ENCODE measurements at places on chromosomes 16 and 17.

GRCh38 chr17:8766731-8767130 lies 8.4 kb upstream of the SPDYE4 start:
- no peak for DNase-seq

- DNase-seq: no peak
Measured at GRCh38 chr17:19553036-19553435, 19.4 kb downstream of the SLC47A1 start.

DNA sequence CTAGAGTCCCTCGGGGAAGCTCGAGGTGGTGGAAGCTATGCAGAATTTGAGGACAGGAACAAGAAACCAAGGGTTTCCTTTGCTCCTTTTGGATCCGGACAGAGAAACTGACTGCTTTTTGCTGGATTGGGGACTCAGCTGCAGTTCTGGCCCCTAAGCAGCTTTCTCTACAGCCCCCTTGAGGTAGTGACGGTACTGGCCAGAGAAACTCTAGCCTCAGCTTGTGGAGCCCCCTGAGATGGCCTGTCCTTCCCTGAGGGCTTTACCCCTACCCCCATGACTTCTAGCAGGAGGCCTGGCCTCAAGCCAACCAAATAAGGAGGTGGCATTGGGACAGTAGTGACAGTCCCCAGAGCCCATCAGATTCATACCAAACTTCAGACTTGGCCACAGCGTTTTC lies 118.1 kb downstream of the IRX5 start:
- no peak for DNase-seq

DNA sequence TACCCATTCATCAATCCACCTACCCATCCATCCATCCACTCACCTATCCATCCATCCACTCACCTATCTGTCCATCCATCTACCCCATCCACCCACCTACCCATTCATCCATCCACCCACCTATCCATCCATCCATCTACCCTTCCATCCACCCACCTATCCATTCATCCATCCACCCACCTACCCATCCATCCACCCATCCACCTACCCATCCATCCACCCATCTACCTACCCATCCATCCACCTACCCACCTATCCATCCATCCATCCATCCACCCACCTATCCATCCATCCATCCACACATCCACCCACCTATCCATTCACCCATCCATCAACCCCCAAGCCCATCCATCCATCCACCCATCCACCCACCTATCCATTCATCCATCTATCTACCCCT lies 267.1 kb downstream of the MRTFB start:
- no peak for DNase-seq

GRCh38 chr16:1794908-1795666 lies 1.6 kb upstream of the IGFALS start:
- no peak for DNase-seq

DNA sequence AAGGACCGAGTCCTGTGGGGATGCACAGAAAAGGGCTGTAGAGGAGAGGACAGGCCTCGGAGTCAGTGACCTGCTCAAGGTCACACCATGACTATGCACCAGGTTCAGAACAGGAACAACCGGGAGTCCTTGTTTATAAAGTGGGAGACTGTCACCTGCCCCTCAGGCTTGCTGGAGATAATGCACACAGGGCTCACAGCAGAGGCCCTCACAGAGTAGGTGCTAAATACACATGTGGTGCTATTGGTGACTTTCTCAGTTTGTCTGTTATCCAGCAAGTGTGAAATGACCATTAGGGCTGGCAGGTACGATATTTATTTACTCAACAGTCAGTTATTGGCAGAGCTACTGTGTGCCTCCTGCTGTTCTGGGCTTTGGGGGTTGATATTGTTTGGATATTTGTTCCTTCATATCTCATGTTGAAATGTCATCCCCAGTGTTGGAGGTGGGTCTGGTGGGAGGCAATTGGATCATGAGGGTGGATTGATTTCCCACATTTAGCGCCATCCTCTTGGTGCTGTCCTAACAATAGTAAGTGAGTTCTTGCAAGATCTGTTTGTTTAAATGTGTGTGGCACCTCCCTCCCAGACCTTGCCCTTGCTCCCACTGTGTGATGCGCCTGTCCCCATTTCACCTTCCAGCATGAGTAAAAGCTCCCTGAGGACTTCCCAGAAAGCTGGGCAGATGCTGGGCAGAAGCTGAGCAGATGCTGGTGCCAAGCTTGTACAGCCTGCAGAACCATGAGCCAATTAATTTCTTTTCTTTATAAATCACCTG lies 162.1 kb upstream of the MPHOSPH6 start:
- no peak for DNase-seq

- DNase-seq: no peak
Measured at GRCh38 chr17:4635823-4636375, 5.6 kb downstream of the ALOX15 start.

DNA sequence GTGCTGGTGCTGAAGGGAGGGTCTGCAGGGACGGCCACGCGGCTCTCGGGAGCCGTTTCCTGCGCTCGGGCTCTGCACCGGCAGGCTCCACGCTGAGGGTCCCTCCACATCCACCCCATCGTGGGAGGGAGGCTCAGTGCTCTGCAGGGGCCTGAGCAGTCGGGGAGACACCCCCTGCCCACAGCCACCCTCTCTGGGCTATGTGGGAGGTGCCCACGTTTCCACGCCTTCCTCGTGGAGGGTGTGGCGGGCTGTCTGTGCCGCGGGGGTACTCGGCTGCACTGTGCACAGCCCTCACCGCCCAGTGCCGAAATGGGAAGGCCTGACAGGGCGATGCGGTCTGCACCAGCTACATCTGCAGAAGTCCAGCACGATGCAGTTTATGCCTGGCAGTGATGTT lies 25.5 kb upstream of the ZNF750 start:
- no peak for DNase-seq

DNA sequence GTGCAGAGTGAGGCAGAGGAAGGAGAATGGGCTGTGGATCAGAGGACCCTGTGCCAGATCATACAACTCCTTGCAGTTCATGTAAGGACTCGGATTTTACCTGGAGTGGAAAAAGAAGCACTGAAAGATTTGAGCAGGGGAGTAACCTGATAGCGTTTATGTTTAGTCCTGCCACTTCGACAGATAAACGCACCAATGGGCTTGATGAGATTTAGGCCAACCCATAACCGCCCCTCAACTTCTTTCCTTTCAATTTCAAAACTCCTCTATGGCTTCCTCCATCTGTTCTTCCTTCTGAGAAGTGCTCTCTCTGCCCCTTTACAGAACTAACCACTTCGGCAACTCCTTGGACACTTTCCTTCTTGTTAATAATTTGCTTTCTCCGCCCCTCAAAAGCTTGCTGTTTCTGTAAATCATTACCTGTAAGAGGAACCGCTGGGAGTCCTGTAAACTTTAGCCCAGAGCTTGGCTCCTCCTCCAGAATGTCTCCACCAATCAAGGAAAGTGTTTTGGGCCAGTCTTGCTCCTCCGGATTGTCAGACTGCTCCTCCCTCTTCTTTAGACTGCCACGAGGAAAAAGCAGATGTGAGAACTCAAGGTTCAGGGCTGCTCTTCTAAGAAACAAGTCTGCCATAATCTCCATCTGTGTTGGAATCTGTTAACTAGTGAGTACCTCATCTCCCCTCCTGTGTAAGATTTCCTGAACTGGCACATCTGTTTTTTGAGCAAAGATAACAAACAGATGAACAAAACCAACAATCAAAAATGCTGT lies at the start of gene ACSM3:
ACSM3 (plus strand) TSS at position 554 of the 772 bp plus-strand sequence. CDS start 6,021 bp downstream, outside the sequence.
- peak; percentile 75 for DNase-seq

DNA sequence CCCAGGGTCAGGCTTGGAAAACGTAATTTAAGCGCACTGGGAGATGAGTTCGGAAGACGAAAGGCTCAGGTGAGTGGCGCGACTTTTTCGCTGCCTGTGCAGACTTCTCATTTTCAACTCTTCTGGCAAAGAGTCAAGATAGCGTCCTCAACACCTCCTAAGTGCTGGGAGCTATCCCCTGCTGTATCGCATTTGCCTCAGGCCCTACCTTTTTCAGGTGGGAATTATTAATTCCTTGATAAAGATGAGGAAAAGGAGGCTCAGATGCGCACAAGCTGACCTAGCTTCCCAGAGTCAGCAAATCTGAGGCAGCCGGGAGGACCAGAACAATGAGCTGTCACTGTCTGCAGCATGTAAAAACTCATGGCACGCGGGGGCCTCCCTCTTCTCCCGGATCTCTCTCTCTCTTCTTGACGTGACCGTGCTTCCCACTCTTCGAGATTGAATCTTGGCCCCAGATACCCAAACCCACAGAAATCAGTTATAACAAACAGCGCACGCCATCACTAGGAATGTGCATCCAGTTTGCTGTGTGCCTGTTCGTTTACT lies 512 bp upstream of the ADAMTS18 start:
- no peak for DNase-seq

- DNase-seq: no peak
Measured at GRCh38 chr16:78441298-78441697, 341.8 kb downstream of the WWOX start.

- DNase-seq: no peak
Measured at GRCh38 chr17:11997972-11998233, 628 bp upstream of the ZNF18 start.

DNA sequence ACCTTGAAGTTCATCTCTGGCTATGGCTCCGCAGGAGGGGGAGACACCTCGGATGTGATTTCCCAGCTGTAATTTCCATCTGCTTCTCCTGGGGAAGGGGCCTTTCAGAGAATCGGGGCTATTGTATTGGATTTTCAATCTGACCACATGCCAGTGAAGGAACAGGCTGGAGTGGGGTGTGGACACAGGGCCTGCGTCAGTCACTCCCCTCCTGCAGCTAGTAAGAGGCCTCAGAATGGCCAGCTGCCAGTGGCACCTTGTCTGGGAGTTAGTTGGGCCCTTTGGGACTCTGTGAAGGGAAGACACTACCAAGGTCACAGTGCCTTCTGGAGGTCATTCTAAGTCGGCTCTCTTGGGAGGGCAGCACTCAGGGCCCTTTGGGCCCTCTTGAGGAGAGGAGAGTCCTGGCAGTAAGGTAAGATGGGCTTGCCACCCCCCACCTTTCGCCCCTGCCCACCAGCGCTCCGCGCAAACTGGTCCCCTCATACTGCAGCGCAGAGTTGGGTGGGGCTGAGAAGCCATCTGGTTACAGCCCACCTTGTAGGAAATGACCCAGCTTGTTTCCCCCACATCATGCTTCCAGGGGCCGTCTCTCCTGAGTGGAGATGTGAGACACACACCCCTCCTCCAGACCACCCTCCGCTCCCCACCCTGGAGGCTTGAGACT lies 5.4 kb downstream of the NXPH3 start:
- no peak for DNase-seq

DNA sequence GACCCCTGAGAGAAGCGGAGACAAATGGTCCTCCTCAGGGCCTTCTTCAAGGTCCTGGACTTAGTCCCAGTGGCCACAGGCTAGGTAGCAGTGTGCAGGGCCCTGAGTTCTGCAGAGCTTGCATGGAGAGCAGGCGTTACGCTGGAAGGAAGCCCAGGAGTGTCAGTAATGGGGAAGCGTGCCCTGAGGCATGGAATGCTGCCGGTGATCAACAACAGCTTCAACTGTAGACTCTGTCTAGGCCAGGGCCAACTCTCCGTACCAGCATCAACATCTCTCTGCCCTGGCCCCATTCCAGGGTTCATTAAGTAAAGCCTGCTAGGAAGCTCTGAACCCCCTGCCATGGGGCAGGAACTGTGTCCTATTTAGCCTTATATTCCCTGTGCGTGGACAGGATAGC lies 568 bp upstream of the TNK1 start:
- peak; percentile 36 for DNase-seq

DNA sequence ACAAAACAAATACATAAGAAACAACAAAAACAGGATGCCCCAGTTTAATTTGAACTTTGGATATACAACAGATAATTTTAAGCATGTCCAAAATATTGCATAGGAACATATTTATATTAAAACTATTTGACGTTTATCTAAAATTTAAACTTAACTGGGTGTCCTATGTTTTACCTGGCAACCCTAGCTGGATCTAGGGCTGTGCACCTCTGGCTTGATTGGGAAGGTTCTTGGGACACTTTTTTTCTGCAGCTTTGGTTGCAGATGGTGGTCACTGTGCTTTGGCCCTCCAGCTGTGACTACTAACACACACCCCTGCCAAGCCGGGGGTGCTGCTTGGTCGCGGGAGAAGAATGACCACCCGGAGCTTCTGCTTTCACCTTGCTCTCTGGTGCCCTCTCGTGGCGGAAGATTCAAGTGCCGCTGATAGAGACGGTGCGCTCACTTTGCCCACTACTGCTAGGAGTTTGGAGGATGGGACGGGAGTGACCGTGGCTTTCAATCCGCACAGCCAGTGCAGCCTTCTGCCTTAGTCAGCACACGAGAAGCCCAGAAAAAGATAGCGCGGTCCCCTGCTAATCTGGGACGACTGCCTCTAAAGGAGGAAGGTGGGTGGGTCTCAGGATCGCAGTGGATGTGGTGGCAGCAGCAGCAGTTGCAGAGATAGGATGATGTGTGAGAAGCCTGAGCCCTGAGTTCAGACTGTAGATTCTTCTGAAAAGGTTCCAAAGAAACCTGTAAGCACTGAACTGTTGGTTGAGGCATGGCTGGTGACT lies 6.7 kb downstream of the SPACA3 start:
- DNase-seq: peak; percentile 65

GRCh38 chr17:38442548-38442947 lies 14.3 kb downstream of the ARHGAP23 start:
- peak; percentile 17 for DNase-seq
